ENCODE measurements at places on chromosomes 3 and 15. TPM values are rescaled to one million over a fixed set of nuclear protein-coding genes. Genes with fewer than 3 reads are reported as not detected.

GRCh38 chr15:63243101-63243500 lies 34.3 kb upstream of the APH1B start:
- peaks cover 30% of the 10 kb centered on the region for H3K4me1 ChIP-seq
- H3K36me3 ChIP-seq = peaks cover 29% of the 10 kb centered on the region
- no peaks in the 10 kb centered on the region for H3K27me3 ChIP-seq
- H3K27ac ChIP-seq = no peak overlapping the region
- H3K4me3 ChIP-seq = no peak overlapping the region
- no peak for DNase-seq

DNA sequence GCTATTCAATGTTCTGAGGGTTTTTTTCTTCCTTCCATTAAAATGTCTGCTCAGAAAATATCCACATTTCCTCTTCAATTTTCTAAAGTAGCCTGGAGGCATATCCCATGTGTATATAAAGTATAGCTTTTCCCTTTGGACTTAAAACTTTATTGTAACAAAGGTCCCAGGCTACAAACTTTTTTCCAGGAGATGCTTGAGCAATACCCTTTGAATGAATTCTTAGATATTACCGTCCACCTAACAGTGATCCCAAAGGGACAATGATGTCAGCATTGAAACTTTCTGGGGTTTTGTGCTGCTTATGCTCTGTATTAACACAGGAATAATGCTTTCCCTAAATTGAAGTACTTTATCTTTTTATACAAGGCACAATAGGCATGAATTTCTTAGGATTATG lies 525.2 kb downstream of the CADM2 start:
- no peaks in the 10 kb centered on the region for H3K4me1 ChIP-seq
- no peaks in the 10 kb centered on the region for H3K36me3 ChIP-seq
- H3K27me3 ChIP-seq = no peaks in the 10 kb centered on the region

- no peaks in the 10 kb centered on the region for H3K36me3 ChIP-seq
- no peak for DNase-seq
- no peak overlapping the region for H3K4me3 ChIP-seq
- H3K27ac ChIP-seq = no peak overlapping the region
- H3K27me3 ChIP-seq = no peaks in the 10 kb centered on the region
Measured at GRCh38 chr3:77303955-77304699, 264.2 kb downstream of the ROBO2 start.

GRCh38 chr3:130772129-130772528 lies 25.5 kb upstream of the PIK3R4 start:
- no peak overlapping the region for H3K27ac ChIP-seq
- H3K4me1 ChIP-seq = no peaks in the 10 kb centered on the region
- no peaks in the 10 kb centered on the region for H3K36me3 ChIP-seq
- no peak for DNase-seq

- H3K4me1 ChIP-seq = no peaks in the 10 kb centered on the region
- DNase-seq = no peak
- no peak overlapping the region for H3K4me3 ChIP-seq
Measured at GRCh38 chr15:51224428-51224827, 114.0 kb downstream of the CYP19A1 start.

Gene CPLX3
- total RNA-seq = 0.16 TPM

All from T-cell (primary cell).